ENCODE measurements at places on chromosomes 11 and 22.

DNA sequence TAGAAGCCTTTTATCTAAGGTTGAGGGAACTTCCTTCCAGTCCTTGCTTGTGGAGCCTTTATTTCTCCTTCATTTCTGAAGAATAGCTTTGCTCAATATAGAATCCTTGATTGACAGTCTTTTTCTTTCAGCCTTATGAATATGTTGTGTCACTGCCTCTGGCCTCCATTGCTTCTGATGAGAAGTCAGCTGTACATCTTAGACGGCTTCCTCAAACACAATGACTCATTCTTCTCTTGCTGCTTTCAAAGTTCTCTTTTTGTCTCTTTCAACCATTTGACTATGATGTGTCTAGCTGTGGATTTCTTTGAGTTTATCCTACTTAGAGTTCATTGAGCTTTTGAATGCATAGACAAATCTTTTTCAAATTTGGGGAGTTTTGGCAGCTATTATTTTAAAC lies 893.2 kb downstream of the BRD1 start:
- DNase-seq = no peak

GRCh38 chr11:133917921-133918607 lies 38.7 kb downstream of the IGSF9B start:
- no peak for DNase-seq

- DNase-seq = no peak
Observed at GRCh38 chr22:49232319-49233067, 595.2 kb downstream of the BRD1 start.

DNA sequence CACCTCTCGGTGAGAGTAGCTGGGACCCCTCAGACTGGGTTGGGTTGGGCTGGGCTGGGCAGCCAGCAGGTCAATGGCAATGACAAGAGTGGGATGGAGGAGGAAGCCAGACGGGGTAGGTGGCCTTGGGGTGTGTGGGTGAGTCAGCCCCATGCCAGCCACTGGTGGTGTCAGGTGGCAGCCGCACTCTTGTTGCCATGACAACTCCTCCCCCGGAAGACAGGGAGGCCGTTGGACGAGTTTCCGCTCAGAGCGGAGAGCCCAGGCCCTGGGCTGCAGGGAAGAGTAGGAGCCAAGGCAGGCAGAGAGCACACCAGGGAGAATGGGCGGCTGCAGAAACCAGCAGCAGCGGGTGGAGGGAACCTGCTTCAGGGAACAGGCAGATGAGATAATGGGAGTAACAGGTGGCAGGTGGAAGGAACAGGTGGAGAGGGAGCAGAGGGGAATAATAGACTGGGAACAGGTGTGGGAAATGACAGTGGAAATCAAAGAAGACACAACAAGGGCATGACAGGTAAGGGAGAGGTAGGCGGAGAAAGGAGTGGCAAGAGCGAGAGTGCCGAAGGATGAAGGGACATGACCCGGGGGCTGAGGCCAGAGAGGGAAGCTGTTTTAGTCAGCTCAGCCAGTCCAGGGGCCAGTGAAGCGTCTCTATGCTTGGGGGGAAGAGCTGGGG lies 8.7 kb downstream of the SPTBN2 start:
- DNase-seq = no peak

GRCh38 chr11:26348776-26349175 lies 16.8 kb downstream of the ANO3 start:
- DNase-seq = no peak

- no peak for DNase-seq
Observed at GRCh38 chr22:50436015-50436830, 38.6 kb downstream of the SBF1 start.

- DNase-seq = no peak
Observed at GRCh38 chr11:67396587-67397389, 4.9 kb downstream of the PPP1CA start.

DNA sequence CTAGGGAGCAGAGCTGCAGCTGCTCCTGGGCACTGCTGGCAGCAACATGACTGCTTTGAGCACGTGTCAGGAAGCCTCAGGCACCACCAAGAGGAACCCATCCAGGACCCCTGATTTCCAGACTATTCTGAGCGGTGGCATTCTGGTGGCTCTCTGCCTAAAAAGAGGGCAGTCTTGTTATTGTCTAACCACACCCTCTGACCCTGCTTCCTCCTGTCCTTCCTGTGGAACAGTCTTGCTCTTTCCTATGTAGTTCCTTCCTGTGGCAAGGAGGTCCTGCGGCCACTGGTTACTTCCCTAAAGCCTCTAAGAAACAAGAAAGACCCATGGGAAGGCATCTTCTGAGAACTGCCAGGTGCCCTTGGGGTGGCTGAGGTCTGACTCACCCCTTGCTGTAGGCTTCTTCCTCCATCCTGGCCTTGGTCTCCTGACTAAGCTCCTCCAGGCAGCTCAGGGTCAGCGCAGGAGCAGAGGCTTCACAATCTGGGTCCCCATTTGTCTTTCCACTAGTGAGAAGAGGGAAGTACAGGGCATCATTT lies 13.1 kb upstream of the LYVE1 start:
- DNase-seq = no peak

- DNase-seq = no peak
Observed at GRCh38 chr11:97461934-97462333, 1072.1 kb downstream of the JRKL start.

DNA sequence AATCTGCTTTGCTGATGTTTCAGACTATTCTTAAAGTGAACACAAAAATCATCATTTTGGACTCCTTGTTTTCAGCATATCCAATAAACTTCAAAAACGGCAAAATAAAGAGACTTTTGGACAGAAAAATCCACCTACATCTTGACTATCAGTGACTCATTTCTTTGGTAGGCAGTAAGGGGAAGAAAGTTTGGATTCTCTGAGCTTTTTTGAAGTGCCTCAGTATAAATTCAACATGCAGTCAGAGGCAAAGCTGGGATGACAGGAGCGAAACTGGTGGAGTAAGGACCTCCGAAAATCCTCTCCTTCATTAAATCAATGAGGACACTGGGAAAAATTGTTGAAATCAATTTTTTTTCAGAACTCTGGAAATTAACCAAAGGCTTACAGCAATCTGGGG lies 29.7 kb downstream of the EFCAB6 start:
- no peak for DNase-seq

- no peak for DNase-seq
Observed at GRCh38 chr22:27581236-27581635, 220.3 kb downstream of the MN1 start.

GRCh38 chr11:135075740-135076139 lies 663.7 kb upstream of the B3GAT1 start:
- DNase-seq = peak; percentile 39

- DNase-seq = no peak
Observed at GRCh38 chr22:30169002-30169401, 77.6 kb downstream of the LIF start.

- DNase-seq = no peak
Observed at GRCh38 chr11:125903711-125904659, at the start of gene DDX25. TSS of gene DDX25 (plus strand) at chr11:125904508. CDS start at chr11:125904518, 10 bp downstream.

- no peak for DNase-seq
Observed at GRCh38 chr11:82854242-82854641, 46.0 kb downstream of the PRCP start.

DNA sequence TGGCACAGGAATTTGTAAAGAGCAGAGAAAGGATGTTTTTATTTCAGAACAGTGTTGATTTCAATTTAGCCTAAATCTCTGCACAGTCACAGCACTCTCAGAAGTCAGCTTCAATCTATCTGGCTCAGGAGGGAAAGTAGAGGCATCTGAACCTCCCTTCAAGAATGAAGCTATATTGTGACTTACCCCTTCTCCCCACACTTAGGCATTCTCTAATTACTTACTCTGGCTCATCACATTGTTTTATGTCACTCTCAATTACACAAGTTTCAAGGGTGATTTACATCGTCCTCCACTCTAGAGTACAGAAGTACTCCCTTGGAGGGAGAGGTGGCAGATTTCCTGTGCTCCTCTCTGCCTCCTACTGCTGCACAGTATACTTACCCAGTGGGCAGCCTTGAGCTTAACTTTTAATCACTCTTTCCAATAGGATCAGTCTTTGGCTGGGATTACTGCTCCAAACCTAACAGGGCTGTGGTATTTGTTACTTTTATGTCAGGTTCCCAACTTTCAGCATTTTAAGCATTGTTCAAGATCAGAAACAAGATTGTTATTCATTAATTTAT lies 211.4 kb downstream of the AASDHPPT start:
- DNase-seq = no peak

GRCh38 chr11:69250186-69251056 lies 43.5 kb upstream of the MYEOV start:
- DNase-seq = no peak

GRCh38 chr11:125235071-125235471 lies 70.5 kb downstream of the PKNOX2 start:
- DNase-seq = no peak

DNA sequence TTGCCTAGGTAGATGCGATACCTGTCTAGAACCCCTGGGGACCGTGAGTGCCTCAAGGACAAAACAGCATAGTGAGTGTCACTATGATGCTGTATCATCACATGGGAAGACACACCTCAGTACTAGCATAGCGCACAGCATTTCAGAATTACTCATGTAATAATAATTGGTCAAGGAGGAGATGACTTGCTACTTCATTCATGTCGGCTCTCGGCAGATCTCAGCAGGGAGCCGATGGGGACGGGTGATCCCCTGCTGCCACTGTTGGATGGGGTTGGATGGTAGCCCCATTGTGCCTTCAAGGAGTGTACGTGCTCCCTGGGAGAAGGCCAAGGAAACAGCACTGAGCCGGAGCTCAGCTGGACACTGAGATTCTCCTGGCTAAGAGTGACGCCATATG lies 186.9 kb downstream of the EFCAB6 start:
- DNase-seq = no peak

GRCh38 chr11:100438376-100438775 lies 248.7 kb upstream of the ARHGAP42 start:
- no peak for DNase-seq

DNA sequence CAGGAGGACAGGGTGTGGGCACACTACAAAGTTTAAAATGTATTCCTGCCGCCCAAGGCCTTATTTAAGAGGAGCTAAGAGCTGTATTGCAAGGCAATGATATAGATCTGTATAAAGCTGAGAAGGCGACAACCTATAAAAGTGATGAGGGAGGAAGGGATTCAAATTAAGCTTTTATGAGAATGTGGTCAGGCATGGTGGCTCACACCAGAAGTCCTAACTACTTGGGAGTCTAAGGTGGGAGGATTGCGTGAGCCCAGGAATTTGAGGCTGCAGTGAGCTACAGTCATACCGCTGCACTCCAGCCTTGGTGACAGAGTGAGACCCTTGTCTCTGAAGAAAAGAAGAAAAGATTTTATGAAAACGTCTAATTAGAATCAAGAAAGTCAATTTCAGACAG lies 9.7 kb upstream of the GLB1L3 start:
- no peak for DNase-seq

- DNase-seq = no peak
Observed at GRCh38 chr11:20374741-20375300, 11.3 kb downstream of the HTATIP2 start.

DNA sequence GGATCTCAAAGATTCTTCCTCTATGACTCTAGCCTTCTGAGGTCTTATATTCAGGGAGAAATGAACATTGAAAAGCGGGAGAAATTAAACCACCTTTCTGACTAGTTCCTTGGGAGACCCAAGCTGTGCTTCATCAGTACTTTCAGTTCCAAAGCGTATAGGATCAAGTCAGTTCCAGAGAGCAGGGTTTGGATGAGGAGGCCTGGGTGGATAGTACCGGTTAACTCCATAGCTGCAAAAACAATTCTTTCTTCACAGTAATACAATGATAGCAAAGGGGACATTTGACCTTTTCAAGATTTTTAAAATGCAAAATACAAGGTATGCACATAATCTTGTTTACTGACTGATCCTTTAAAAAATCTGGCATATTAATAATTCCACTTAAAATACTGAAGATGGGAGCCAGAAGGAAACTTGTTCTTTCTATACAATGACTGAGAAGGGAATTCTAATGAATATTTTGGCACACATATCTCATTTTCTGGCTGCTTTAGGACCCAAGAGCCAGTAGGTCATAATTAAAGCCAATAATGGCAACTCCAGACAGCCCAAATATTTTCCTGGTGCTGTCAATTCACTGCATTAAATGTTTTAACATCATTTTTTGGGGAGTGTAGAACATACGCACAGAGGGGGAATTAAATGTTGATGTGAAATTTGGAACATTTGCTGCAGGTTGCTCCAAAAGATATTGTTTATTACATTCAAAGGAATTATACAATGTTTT lies 16.0 kb downstream of the ADM start:
- DNase-seq = no peak

DNA sequence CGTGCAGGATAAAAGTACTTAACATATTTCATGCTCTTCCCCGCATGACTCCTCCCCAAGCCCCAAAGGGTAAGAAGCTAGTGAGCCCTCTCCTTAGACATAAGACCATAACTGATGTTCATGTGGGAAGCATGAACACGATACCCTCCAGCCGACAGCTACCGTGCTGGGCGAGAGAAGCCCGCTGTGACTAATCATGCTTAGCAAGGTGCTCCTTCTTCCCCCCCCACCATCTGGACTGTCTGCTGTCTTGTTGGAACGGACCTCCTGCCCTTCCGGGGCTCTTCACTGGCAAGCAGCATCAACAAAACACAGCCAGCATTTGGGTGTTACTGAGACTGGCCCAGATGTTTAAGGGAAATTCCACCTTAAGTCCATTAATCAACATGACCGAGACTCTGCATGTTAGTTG lies 200.6 kb downstream of the DBX1 start:
- DNase-seq = no peak

GRCh38 chr22:29936186-29936585 lies 53.2 kb downstream of the MTMR3 start:
- DNase-seq = no peak

DNA sequence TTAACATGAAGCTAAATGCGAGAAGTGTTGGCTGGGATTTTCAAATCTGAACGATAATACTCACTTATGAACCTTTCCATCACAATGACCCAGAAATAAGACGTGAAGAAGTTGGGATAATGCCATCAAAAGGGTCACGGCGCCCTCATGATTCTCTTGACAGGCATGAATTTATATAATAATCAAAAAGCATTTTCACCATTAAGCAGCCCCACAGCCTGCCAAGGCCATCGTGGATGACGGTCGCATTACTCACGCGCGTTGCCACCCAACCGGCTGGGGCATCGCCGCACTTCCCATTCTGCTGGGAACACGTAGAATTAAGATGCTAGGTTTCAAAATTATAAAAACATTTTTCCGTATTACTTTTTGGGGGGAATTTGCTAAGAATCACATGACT lies 18.9 kb upstream of the GAL start:
- no peak for DNase-seq

DNA sequence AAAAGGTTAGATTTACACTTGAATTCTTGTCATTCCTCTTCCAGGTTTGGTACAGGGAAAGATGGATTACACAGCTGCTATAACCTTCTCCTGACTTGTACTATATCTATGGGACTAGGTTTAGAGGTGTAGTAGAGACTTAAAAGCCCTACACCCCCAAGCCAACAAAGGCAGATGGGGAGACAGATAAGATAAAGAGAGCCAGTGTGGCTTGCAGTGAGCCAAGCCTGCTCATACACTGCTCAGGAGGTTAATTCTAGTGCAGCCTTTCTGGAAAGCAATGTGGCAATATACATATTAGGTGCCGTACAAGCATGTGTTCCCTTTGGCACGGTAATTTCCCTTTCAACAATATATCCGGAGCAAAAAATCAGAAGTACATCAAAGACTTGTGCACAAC lies 10.8 kb downstream of the SIK3 start:
- no peak for DNase-seq

Measured in ACHN (cell line).